ENCODE measurements at places on chromosomes 1 and 21.
A peak's percentile ranks its signal among the peaks of the same experiment; 100 is the strongest.

DNA sequence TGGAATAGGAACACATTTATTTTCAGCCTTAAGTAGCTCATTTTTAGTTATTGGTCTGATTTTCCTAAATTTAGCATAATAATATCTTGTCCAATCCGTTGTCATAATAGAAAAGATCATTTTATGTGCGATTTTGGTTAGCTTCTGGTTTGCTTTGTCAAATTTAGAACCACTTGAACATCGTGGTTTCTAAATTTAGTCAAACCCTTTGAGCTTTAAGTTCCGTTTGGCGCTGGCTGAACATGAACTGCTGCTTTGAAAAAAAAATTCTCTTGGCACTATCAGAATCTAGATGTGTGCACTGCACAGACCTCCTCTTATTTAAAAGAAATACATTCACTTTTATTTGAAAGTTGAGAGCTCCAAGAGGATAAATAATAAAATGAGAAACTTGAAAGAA, 370.6 kb downstream of the PTPRC start:
- no peak for DNase-seq

- DNase-seq: no peak
These were observed 59.4 kb downstream of the SYT6 start for GRCh38 chr1:114094363-114094634.

- DNase-seq: no peak
These were observed 47.8 kb downstream of the GADD45A start for GRCh38 chr1:67732750-67733151.

GRCh38 chr1:29237129-29237821, 953 bp downstream of the PTPRU start:
- DNase-seq: no peak

DNA sequence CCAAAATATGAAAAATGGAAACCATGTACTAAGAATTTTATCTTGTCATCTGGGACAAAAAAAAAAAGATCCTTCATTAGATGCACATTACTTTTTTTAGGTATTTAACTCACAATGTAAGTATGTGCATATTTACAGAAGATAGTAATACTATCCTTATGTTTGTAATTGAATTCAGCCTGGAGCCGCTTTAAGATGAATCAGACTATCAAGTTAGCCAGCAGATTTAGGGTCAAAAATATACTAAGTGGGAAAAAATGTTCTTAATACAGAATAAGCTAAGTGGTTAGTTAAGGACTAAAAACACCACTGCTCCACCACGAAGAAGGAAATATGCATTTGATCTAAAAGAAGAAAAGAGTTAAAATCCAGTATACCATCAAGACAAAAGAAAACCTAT, 49.1 kb downstream of the DSCAM start:
- no peak for DNase-seq

GRCh38 chr1:205344066-205344928, 12.4 kb downstream of the KLHDC8A start:
- DNase-seq: peak; percentile 23

DNA sequence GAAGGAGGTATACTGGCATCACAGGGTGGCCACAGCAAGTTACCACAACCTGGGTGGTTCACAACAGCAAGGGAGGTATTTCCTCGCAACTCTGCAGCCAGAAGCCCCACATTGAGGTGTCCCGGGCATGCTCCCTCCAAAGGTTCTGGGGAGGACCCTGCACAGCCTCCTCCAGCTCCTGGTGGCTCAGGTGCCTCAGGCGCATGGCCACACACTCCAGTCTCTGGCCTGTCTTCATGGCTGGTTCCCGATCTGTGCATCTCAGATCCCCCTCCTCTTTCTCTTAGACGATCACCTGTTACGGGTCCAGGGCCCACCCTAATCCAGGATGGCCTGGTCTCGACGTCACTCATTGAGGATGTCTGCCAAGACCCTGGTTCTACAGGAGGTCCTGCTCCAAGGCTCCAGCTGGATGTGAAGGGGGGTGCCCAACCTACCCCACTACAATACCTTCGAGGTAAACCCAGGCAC, 6.7 kb upstream of the ARF1 start:
- no peak for DNase-seq

DNA sequence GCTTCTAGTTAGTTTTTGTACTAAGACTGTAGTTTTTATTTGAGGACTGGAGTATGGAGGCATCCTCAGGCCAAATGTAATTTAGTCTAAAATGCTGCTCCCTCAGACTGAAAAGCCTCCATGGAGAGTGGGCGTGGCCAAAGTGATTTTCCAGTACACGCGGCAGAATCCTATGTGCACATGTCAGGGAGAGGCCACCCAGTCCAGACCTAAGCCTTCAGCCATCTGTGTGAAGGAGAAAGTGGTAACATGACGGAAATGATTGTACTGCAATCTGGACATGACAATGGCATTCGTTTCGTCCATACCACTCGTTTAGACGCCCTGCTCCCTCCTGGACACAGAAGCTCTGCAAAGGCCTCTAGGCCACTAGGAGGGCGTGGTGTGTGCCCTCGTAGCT, 56.2 kb downstream of the PCP4 start:
- no peak for DNase-seq

GRCh38 chr1:210817385-210818275, 316.3 kb downstream of the KCNH1 start:
- no peak for DNase-seq

- DNase-seq: no peak
These were observed 50.1 kb upstream of the RWDD3 start for GRCh38 chr1:95183952-95184351.

DNA sequence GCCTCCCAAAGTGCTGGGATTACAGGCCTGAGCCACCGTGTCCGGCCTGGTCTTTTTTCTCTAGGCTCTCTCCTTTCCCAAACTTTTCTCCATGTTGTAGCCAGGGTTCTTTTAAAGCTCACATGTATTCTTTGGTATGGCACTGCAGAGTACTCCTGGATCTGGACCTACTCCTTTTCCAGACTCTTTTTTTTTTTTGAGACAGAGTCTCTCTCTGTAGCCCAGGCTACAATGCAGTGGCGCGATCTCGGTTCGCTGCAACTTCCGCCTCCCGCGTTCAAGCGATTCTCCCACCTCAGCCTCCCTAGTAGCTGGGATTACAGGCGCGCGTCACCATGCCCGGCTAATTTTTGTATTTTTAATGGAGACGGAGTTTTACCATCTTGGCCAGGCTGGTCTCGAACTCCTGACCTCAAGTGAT, 602 bp upstream of the MED18 start:
- DNase-seq: peak; percentile 11

DNA sequence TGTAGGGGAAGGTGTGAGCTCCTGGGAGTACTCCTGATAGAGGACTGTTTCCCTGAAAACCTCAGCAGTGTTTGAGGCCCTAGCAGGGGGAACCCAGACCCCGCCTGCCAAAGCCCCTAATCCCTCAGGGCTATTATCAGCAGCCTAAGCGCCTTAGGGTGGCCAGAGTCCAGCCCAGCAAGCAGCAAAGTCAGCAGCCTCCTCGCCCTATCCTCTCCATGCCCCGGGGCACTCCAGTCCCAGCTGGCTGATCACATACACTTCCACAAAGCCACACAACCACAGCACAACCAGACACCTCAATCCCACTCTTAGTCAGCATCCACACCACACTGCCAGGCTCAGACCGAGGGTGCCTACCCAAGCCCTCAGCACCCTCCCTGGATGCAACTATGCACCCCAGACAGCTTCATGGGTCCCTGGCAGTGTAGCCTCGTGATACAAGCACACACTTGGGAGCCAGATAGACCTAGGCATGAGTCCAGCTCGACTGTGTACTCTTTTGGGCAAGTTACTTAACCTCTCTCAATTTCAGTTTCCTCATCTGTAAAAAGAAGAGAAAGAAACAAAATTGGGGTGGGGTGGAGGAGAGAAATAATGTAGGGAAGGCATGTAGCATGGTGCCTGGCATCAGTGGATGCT, 7.1 kb downstream of the IGSF9 start:
- DNase-seq: no peak

DNA sequence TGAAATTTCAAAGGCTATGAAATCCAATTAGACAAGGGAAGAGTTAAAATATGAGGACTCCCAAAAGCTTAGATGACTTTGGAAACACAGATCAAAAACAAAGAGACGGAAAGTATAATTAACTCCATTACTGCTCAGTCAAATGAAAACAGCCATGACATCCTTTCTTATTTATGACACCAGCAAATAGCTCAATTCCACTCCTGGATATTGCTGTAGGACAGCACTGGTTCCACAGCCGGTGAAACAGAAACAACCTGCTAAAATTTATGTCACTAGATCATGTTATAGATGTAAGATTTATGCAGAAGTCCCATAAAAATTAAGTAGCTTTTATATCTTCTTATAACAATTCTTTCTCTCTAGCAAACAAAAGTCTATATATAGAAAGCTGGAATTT, 65.6 kb upstream of the RRP15 start:
- no peak for DNase-seq

DNA sequence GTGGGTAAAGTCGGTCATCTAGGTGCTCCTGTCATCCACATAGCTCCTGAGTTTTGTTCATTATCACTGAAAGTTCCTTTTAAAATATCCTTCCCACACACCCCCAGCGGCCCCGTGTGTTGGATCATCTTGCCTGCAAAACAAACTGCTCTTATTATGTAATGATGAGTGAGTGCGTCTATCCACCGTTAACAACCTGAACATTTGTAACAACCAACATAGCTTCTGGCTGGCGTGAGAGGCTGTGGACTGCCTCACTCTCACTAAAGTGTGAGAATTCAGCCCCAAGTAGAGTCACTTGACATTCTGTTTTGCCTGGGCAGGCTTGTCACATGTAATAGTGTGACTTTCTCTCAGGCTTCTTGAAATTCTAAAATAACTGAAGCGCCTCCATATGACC, 14.5 kb upstream of the KCNA2 start:
- DNase-seq: no peak

- DNase-seq: no peak
These were observed 54.1 kb upstream of the GPR37L1 start for GRCh38 chr1:202068596-202068995.

DNA sequence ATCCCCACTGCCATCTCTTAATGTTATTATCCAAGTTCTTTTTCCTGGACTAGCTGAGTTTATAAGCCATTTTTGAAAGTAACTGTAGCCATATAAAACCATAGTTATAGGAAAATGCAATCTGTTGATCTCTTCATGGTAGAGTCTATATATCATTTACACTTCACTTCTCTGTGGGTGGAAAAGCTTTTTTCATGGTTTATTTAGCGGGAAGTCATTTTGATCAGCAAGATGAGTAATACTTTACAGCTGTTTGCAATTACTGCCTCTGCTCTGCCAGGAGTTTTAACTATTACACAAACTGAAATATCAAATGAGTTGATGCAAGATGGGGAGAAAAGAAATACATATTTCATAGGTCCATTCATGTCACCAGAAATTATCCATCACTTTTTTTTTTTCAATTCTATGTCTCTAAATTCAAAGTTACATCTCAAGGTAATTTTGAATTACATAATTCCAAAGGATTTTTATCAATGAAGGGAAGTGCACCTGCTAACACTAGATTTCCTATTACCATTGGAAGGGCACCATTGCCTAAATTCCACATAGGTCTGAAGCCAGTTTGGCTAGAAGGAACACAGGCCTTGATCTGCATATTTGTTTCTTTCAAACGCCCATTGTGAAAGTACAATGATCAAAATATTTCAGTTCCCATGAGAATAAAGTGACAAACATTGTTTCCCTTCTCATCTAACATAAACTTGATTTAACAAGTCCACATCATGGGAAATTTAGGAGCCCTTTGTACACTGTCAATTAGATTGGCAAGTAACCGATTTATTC, 296.7 kb downstream of the ZNF326 start:
- no peak for DNase-seq

- no peak for DNase-seq
These were observed 415.5 kb downstream of the RPS6KC1 start for GRCh38 chr1:213466541-213466940.

DNA sequence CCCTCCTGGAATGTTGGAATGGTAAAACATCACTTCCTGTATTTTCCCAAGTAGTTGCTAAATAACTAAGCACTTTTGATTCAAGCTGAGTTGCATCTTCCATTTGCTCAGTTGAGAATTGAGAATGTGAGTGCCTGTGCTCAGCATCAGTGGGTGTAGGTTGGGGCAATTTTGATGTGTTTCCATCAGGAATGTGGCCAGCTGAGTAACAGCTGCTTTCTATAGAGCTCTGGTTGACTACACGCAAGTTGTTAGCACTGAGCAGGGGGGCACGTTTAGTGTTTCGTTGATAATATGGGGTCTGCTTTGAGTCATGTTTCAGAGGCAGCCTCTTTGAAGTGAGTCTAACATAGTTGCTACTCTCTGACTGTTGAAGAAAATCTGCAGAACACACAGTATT, 41.5 kb downstream of the LRRC53 start:
- no peak for DNase-seq

- peak; percentile 15 for DNase-seq
These were observed 223.0 kb downstream of the PLA2G4A start for GRCh38 chr1:187051618-187052232.

- DNase-seq: no peak
These were observed at the start of gene RYR2 for GRCh38 chr1:237041795-237042525. TSS of gene RYR2 (plus strand) at chr1:237042184. CDS start at chr1:237042522, 338 bp downstream.

GRCh38 chr1:37901191-37901892, 42.0 kb upstream of the MTF1 start:
- no peak for DNase-seq

DNA sequence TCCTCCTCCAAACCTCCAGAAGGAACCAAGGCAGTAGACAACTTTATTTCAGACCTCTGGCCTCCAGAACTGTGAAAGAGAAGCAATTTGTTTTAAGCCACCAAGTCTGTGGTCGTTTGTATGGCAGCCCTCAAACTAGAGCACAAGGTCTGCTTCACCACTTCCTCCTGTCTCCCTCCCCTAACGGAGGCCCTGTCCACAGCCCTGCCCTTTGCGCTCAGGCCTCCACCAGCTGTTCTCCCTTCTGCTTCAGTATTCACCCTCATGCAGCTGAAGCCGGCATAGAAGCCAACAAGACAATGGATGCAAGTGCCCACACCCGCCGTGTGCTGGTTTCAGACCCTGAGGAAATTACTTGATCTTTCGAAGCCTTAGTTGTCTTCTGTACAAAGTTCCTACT, 364.1 kb downstream of the HHAT start:
- DNase-seq: no peak

- DNase-seq: no peak
These were observed 5.1 kb downstream of the PRXL2B start for GRCh38 chr1:2591581-2592261.

GRCh38 chr1:231634323-231635013, 7.9 kb downstream of the DISC1 start:
- DNase-seq: no peak

DNA sequence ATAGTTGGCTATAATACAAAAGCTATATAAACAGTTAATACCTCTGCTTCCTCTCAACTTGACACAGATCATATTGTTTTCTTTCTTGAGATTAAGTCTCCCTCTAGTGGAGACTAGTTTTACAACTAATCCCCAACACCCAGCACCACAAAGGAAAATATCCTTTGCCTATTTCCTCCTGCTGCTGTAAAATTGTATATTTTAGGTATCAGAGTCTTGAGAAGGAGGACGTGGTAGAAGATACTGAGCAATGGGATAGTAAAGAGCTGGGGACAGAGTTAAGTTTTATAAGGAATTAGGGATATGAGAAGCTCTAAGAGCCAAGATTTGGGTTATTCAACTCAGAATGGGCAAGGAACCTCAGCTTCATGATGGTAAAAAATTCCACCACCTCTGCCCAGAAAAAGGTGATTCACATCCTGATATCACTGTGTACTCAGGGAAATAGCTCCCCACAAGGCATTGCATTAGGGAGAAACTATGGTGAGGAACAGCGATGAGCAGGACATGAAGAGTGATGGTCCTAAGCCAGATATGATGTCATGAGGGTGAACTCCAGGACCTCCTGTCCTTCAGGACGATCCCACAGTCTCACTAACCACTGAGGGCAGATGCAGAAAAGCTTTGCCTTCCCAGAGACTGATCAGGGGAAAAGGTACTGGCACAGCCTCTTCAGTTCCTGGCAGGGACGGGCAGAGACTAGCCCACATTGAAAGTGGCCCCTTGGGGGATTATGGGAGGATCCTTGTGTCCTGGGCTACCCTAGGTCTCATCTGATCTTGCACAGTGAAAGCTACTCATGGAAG, 14.7 kb upstream of the CFAP126 start:
- no peak for DNase-seq
